Activated CD8-positive, alpha-beta memory T cell treated with anti-CD3 and anti-CD28 coated beads for 1 hour (primary cell): ENCODE measurements at places on chromosomes 7 and 10.
A peak's percentile ranks its signal among the peaks of the same experiment; 100 is the strongest.

DNA sequence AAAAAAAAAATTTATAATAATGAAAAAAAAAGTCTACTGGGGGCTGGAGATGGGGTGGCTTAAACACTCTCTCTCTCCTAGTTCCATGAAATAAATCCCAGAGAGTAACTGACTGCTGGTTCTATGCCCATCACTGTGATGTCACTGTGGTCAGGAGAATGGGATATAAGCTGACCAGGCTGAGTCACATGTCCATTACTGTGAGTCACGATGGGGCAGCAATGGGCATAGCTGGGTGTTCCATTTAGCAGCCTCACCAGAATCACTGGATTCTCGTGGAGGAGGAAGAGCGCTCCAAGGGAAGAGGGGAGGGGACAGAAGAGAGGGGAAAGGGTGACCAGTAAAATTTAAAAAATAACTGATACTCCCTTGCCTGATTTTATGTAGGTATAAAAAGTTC, 37.1 kb downstream of the MASTL start:
- no peak for DNase-seq

- no peak for DNase-seq
These were observed 32.1 kb upstream of the EZH2 start for GRCh38 chr7:148916186-148916585.

GRCh38 chr7:38374507-38374906, 101.1 kb upstream of the TARP start:
- DNase-seq = peak; percentile 55

GRCh38 chr7:154867068-154867467, 135.9 kb downstream of the PAXIP1 start:
- no peak for DNase-seq

GRCh38 chr10:99374526-99374925, 45.4 kb downstream of the CNNM1 start:
- DNase-seq = no peak

- no peak for DNase-seq
These were observed 4.4 kb downstream of the MRLN start for GRCh38 chr10:59748834-59749233.

GRCh38 chr7:131080754-131081153, 246.9 kb upstream of the MKLN1 start:
- DNase-seq = no peak

DNA sequence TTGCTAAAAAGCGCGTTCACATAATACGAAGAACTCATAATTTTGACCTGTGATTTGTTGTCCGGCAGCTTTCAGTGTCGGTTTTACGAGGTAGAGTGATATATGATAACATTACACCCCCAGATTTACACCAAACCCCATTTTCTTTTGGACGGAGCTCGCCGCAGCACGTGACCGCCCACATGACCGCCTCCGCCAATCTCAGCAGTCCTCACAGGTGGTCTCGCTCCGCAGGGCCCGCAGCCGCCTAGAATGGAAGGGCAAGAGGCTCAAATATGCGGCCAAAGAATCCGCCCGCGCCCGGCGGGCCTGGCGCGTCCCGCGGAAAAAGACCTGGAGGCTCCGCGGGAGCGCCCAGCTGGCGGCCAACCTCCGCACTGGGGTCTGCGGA, at the start of gene HOXA7:
Gene HOXA7, minus strand, starts transcription at position 168 of the 391 bp plus-strand sequence. Its CDS starts 130 bp downstream, at position 38.
- DNase-seq = no peak
